ENCODE measurements at places on chromosomes 6 and 20.

DNA sequence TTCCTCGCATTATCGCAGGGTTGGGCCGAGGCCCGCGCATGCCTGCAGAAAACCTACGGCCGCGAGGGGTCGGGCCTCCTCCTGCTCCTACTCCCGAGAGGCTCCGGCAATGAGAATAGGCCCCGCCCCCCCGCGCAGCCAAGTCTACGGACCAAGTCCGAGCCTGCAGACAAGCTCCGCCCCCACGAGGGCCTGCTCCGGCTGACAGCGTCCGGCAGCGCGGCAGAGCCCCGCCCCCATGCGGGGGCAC, 3.1 kb upstream of the GPSM3 start:
- peak; percentile 99 for DNase-seq

- no peak for DNase-seq
Observed at GRCh38 chr6:146361128-146361924, 182.3 kb upstream of the RAB32 start.

DNA sequence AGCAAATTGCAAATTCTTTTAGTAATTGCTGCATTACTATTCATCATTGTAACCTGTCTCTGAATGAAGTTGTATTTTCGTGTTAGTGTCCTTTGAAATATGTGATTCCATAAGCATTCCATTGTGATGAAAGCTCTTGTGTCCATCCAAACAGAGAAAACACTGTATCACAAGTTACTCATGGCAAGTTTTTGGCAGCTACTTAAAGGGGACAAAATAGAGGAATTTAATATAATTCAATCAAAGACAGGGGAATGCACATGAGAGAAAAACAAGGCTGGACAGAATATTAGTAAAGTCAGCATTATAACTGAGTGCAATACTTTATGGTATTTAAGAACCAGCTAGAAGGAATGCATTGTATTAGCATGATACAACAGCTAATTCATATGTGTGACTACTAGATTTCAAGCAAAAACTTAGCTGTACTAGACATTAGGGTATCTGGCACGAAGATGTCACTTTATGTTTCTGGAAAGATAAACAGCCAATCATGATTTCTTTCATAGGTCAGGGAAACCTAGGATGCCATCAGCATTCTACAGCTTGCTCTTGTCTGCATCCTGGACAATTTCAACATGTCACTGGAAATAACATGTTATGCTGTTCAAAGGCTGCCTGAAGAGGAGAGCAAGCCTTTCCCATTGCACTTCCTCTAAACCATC, 270.6 kb upstream of the MARCKS start:
- no peak for DNase-seq

- no peak for DNase-seq
Observed at GRCh38 chr6:37698264-37699137, 818 bp upstream of the MDGA1 start.

DNA sequence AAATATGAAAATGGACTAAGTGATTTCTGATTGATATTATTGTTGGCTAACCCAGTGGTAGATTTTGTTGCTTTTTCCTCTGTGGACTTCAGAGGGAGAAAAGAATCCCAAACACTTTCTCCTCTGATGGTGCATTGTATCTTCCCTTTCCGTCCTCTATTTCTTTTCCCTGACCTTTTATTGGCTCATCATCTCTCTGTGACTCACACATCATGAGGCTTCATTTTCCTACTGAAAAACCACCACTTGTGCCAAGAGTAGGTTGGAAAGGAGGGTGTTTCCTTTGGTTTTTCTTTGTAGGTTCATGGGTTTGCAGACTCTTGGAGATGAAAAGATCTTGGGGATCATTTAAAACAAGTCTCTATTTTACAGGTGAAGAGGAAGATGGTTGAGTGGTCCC, 311.7 kb upstream of the JAG1 start:
- DNase-seq: no peak

DNA sequence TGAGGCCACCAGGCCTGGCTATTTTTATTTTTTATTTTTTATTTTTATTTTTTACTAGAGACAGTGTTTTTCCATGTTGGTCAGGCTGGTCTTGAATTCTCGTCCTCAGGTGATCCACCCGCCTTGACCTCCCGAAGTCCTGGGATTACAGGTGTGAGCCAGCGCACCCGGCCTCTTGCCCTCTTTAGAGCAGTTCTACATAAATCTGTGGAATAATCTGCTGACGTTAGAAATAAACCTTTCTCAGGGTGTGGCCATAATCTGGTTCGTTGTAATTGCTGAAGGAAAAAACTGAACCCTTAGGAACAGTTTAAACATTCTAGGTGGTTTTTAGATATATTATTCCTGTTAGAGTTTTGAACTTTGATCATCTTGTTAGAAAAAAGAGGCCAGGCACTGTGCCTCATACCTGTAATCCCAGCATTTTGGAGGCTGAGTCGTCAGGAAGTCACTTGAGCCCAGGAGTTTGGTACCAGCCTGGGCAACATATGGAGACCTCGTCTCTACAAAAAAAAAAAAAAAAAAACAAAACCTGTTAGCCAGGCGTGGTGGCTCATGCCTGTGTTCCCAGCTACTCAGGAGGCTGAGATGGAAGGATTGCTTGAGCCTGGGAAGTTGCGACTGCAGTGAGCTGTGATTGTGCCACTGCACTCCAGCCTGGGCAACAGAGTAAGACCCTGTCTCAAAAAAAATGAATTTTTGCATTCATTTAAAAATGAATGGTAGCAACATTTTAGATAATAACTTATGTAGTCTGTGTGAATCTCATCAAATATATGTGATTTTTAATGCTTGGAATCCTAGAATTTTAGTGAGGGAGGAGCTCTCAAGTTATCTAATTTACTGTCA, 24.2 kb downstream of the ASXL1 start:
- DNase-seq: no peak

DNA sequence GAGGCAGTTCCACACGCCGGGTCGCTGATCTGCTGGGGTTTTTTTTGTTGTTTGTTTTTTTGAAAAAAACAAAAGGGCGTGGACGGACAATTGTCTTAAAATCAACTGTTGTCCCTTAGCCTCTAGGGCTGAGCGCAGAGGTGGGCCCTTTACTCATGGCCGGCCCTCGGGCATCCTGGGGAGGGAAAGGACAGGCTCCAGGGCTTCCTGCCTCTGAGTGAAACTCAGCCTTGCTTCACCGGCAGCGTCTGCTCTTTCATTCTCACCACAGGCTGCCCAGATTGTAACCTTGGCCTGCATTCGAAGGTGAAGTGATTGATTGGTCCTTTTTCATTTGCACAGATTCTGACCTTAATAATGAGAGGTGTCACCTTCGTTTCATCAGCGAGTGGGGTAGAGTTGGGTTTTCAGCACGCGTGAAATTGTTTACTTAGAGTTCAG, 797 bp downstream of the SMIM13 start:
- peak; percentile 10 for DNase-seq

DNA sequence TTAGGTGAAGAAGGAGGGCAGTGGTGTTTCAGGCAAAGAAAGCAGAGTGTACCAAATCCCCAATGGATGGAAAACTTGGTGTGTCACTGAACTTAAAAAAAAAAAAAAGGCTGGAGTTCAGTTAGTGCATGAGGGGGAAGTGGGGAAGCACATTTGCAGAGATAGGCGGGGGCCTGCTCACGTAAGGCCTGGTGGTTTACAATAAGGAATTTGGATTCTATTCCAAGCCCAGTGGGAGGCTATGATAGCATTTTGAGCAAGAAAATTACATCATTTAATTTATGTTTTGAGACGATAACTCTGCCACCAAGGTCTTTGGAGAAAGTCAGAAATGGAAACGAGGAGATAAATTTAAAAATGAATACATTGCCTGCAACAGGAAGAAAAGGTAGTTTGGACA, 225.5 kb downstream of the EYA4 start:
- DNase-seq: no peak

GRCh38 chr20:52190437-52191131, 995 bp downstream of the ZFP64 start:
- DNase-seq: peak; percentile 9

GRCh38 chr20:35978041-35978513, 9.7 kb downstream of the CNBD2 start:
- no peak for DNase-seq

DNA sequence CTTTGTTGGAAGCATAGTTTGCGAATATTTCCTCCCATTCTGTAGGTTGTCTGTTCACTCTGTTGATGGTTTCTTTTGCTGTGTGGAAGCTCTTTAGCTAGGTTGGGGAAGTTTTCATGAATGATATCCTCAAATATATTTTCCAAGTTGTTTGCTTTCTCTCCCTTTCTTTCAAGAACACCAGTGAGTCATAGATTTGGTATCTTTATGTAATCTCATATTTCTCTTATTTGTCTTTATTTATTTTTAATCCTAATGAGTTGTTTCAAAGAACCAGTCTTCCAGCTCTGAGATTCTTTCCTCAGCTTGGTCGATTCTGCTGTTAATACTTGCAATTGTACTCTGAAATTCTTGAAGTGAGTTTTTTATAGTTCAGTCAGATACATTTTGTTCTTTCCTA, 628.0 kb upstream of the ID4 start:
- no peak for DNase-seq

DNA sequence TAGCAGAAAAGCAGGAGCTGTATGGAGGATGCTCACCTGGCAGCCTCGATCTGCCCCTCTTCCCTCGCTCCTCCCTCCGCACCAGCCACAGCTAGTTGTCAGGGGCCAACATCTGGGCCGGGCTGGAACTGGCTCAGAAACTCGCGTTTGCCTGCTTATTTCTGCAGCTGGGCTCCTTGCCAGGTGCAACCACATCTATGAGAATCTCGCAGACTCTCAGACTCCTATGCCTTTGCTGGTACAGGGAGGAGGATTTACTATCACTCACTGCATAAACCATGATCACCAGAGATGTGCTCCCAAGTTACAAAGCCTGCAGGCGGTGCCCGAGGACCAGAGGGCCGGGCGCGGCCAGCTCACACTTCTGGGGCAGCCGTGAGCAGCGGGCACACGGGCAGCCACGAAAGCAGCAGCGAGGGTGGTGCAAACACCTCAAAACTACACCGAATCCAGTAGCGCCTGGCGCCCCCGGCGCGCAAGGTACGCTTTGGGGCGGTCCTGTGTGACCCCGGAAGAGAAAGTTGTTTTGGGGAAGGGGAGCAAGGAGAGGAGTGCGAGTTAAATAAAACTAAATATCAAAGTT, 577 bp upstream of the LRRC1 start:
- no peak for DNase-seq

- no peak for DNase-seq
Observed at GRCh38 chr6:10258341-10258740, 156.5 kb downstream of the TFAP2A start.

DNA sequence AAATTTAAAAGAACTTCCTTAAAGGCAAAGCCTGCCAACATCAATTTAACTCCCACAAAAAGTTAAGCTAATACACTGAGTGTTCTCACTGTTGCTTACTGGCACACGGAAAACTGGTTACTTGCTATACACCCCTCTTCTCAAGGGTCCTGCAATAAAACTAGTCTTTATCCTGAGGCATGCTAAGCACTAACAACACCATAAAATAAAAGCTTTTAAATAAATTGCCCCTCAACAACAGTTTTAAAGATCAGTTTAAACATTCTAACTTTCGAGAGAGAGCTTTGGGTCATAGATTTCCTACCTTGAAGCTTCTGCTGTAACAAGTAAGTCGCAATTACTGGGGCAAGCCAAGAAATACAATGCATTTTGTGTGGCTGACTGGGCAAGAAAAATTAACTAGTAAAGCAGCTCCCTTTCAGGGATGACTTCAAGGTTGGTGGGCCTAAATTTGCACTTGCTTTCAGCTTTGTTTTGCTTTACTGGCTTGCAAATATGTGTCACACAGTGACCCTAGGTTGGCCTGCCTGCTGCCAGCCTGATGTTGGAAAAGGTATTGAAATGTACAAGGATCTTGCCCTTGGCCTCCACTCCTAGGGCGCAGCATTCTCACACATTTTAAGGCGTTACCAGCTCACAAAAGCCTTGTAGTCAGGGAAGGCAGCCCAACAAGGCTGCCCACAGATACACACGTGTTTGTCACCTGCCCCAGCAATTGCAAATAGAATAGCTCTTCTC, 4.0 kb upstream of the HEY2 start:
- DNase-seq: no peak

All from activated CD4-positive, CD25-positive, alpha-beta regulatory T cell treated with anti-CD3 and anti-CD28 coated beads, Interleukin-2, amount 50 U/mL, for 16 hours (primary cell).